ENCODE measurements at places on chromosomes 7 and 10.
A peak's percentile ranks its signal among the peaks of the same experiment; 100 is the strongest.

- no peaks in the 10 kb centered on the region for H3K36me3 ChIP-seq
- no peak overlapping the region for H3K4me3 ChIP-seq
- peaks cover 38% of the 10 kb centered on the region for H3K4me1 ChIP-seq
Observed at GRCh38 chr7:1669064-1669951, 769 bp upstream of the ELFN1 start.

DNA sequence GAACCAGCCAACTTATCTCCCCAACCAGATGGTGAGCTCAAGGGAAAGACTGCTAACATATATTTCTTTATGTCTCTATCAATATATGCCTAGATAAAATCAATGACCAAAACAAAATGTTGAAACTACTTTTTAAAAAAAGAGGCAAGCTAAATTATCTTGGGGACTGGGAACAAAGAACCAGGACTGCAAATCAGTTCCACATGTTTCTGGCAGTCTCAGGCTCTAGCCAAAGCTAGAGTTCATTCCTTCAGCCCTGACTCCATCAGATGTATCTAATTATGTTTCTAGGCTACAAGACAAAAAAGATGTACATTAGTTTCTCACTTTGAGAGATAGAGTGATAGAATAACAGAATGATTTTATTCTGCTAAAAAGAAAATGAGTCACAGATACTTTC, 1290.3 kb upstream of the SORCS1 start:
- H3K27me3 ChIP-seq = no peaks in the 10 kb centered on the region
- no peaks in the 10 kb centered on the region for H3K4me1 ChIP-seq
- DNase-seq = no peak
- no peak overlapping the region for H3K27ac ChIP-seq

- H3K36me3 ChIP-seq = peaks cover 13% of the 10 kb centered on the region
- no peak overlapping the region for H3K27ac ChIP-seq
- no peak for DNase-seq
- no peak overlapping the region for H3K4me3 ChIP-seq
Observed at GRCh38 chr7:778271-778967, 51.3 kb upstream of the PRKAR1B start.

- no peaks in the 10 kb centered on the region for H3K4me1 ChIP-seq
- no peaks in the 10 kb centered on the region for H3K36me3 ChIP-seq
- no peak overlapping the region for H3K4me3 ChIP-seq
- peak; percentile 48 for DNase-seq
- H3K27me3 ChIP-seq = no peaks in the 10 kb centered on the region
- no peak overlapping the region for H3K27ac ChIP-seq
Observed at GRCh38 chr7:45259966-45260646, 102.5 kb downstream of the RAMP3 start.

DNA sequence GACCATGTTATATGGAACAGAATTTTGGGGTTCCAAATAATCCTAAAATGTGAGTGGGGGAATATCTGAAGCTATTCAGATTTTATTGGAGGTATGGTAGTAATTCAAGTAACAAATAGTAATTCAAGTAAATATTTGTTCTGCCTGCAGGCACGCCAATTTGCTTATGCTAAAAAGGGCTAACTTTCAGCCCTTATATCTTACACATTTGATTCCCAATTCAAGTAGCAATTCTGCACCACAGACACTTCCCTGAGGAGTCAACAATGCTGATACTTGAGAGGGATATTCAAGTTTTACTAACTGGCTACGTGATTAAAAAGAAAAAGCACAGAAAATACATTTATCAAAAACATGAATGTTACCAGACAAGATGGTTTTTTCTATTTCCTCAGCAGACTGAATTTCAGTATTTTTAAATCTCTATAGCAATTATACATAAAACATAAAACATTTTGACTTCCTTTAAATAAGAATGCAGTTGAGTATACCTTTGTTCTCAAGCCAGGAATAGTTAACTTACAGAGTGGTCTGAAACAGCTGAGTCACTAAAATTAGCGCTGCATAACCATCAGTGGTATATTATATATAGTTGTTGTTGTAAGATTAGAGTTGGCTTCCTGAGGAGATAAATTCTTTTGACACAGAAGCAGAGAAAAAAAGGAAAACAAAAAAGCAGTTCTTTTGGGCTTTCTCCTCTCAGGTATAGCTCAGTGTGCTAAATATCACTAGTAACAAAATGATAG, 33.9 kb downstream of the MTPN start:
- no peaks in the 10 kb centered on the region for H3K27me3 ChIP-seq
- no peak overlapping the region for H3K4me3 ChIP-seq
- peaks cover 6% of the 10 kb centered on the region for H3K36me3 ChIP-seq
- no peak overlapping the region for H3K27ac ChIP-seq

- H3K27ac ChIP-seq = no peak overlapping the region
- H3K27me3 ChIP-seq = no peaks in the 10 kb centered on the region
- DNase-seq = no peak
- H3K4me3 ChIP-seq = no peak overlapping the region
Observed at GRCh38 chr7:138607216-138608126, 93.7 kb downstream of the SVOPL start.

DNA sequence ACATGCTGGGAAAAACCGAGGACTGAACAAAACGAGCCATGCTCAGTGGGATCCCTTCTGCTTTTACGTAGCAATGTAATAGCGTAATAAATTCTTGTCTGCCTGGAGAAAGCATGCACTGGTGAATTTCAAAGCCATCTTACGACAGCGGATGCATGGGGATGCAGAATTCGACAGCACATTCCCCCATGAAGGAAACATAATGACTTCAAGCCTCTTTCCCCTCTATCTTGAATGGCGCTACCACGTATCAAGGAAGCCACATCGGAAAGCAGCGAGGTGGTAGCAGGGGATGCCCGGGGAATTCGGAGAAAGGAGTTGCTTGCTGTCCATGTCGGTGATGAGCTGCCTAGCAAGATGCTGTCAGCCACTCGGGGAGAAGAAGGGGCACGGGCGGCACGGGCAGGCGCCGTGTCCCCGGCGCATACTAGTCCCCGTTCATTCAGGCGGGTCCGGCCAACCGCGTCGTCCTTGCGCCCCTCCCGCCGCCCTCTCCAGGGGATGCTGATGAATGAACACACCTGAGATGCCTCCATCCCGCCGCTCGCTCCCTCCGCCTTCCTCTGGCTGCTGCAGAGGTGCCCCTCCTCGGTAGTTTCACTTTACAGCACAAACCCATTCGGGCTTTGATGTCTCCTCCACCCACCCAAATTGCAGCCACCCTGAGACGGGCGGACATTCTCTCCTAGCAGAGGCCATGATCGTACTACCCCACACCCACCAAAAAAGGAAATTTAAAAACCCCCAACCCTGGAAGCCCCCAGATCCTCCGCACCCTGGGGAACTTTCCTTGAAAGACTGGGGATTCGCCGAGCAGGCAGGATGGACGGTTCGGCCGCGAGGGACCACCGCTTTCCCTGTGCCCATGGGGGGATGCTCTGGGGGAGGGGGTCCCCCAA, 644 bp downstream of the SORBS1 start:
- H3K27ac ChIP-seq = peak overlapping the region; percentile 25
- H3K4me3 ChIP-seq = peak overlapping the region; percentile 91
- no peaks in the 10 kb centered on the region for H3K36me3 ChIP-seq
- H3K27me3 ChIP-seq = no peaks in the 10 kb centered on the region

GRCh38 chr10:44976352-44977198, 2.0 kb downstream of the DEPP1 start:
- no peaks in the 10 kb centered on the region for H3K36me3 ChIP-seq
- no peak for DNase-seq
- no peak overlapping the region for H3K4me3 ChIP-seq
- H3K4me1 ChIP-seq = peaks cover 8% of the 10 kb centered on the region
- H3K27ac ChIP-seq = no peak overlapping the region

DNA sequence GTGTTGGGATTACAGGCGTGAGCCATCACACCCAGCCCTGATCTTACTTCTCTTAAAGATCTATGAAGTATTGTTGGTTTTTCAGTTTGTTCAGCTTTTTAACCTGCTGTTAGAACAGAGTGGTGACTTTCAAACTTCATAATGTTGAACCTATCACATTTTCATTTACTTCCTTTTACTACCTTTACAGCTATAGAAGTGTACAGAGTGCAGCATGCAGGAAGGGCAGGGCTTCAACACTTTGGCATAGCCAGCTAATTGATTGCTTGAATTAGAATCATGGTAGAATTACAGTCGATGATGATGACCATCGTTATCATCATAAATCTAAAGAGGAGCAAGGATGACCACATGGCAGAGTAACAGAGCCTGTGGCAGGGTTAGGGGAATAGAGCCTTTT, 55.5 kb downstream of the AOAH start:
- H3K36me3 ChIP-seq = no peaks in the 10 kb centered on the region
- H3K4me1 ChIP-seq = no peaks in the 10 kb centered on the region
- no peak overlapping the region for H3K27ac ChIP-seq
- H3K27me3 ChIP-seq = no peaks in the 10 kb centered on the region
- no peak for DNase-seq

DNA sequence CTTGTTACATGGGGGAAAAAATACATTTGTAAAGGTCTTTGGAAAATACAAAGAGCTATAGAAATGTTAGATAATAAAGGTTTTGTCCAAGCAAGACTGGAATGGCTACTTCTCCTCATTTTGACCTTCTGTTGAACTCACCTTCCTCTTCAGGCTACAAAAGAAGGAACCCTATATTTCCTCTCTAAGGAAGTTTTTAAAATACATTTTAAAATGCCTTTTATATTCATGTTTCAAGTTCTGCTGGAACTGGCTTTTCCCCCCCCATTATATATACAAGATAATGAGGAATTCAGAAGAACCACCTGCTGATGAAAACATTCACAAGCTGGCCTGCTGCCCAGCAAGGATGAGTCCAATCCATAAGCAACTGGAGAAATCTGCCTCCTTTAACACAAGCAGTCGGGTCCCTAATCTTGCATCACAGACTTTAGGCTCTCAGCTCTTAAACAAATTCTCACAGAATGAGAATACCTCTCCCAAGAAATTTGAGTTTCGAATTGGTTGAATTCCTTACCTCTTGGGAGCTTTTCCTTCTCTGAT, 44.6 kb downstream of the MTERF1 start:
- H3K4me1 ChIP-seq = no peaks in the 10 kb centered on the region
- no peak for DNase-seq
- no peaks in the 10 kb centered on the region for H3K36me3 ChIP-seq
- H3K27me3 ChIP-seq = no peaks in the 10 kb centered on the region
- no peak overlapping the region for H3K27ac ChIP-seq

Measured in effector memory CD4-positive, alpha-beta T cell (primary cell).